ENCODE measurements at places on chromosomes 2 and 18. TPM values are rescaled to one million over a fixed set of nuclear protein-coding genes. Genes with fewer than 3 reads are reported as not detected.

Gene POTEJ
- total RNA-seq: 0.11 TPM

Gene FAM124B
- total RNA-seq: 17.2 TPM

Gene FBXO15
- 5.4 TPM for total RNA-seq

Gene OTOS
- 0.55 TPM for total RNA-seq

Gene SERPINB2
- total RNA-seq: 0.28 TPM

Gene SLC9A4
- 0.30 TPM for total RNA-seq

Gene SULT6B1
- not detected for total RNA-seq

Gene CYP27C1
- 1.3 TPM for total RNA-seq

Gene IL1RL2
- total RNA-seq: 2.0 TPM

Gene FEV
- not detected for total RNA-seq

Gene EDAR
- 0.69 TPM for total RNA-seq

Gene LBX2
- total RNA-seq: not detected

Gene SAP130
- 6.8 TPM for total RNA-seq

- no peaks in the 10 kb centered on the region for H3K4me1 ChIP-seq
- no peaks in the 10 kb centered on the region for H3K36me3 ChIP-seq
- no peak for DNase-seq
- H3K27ac ChIP-seq: no peak overlapping the region
- H3K27me3 ChIP-seq: no peaks in the 10 kb centered on the region
- H3K4me3 ChIP-seq: no peak overlapping the region
These were observed 190.9 kb upstream of the DOK6 start for GRCh38 chr18:69209761-69210160.

GRCh38 chr2:96857667-96858372 is at the start of gene ANKRD39:
Gene ANKRD39, minus strand, starts transcription at chr2:96858016. Its CDS starts 29 bp downstream, at chr2:96857987.
- H3K36me3 ChIP-seq: peaks cover 51% of the 10 kb centered on the region
- H3K27me3 ChIP-seq: no peaks in the 10 kb centered on the region
- peaks cover 53% of the 10 kb centered on the region for H3K4me1 ChIP-seq
- H3K27ac ChIP-seq: peak within 1 kb of the TSS; percentile 84
- peak within 1 kb of the TSS; percentile 84 for H3K4me3 ChIP-seq

DNA sequence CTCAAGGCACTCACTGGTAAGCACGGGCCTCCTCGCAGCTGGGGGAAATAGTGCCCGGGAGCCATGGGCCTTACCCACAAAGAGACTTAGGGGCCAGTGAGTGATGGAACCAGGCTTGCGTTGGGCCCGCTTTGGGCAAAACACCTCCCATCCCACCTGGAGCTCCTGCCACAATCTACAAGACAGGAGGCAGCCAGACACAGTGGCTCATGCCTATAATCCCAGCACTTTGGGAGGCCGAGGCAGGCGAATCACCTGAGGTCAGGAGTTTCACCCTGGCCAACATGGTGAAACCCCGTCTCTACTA is 88.2 kb downstream of the TFCP2L1 start:
- peaks cover 20% of the 10 kb centered on the region for H3K4me1 ChIP-seq
- no peaks in the 10 kb centered on the region for H3K36me3 ChIP-seq
- no peak overlapping the region for H3K4me3 ChIP-seq
- H3K27me3 ChIP-seq: no peaks in the 10 kb centered on the region
- DNase-seq: no peak

GRCh38 chr2:172354347-172354746 is 73.0 kb upstream of the ITGA6 start:
- H3K27ac ChIP-seq: no peak overlapping the region
- DNase-seq: no peak
- peaks cover 2% of the 10 kb centered on the region for H3K27me3 ChIP-seq
- H3K4me1 ChIP-seq: peaks cover 17% of the 10 kb centered on the region

GRCh38 chr2:121279476-121280220 is 5.4 kb downstream of the TFCP2L1 start:
- no peaks in the 10 kb centered on the region for H3K36me3 ChIP-seq
- no peak overlapping the region for H3K4me3 ChIP-seq

- H3K4me1 ChIP-seq: no peaks in the 10 kb centered on the region
- no peak for DNase-seq
- no peaks in the 10 kb centered on the region for H3K36me3 ChIP-seq
- no peak overlapping the region for H3K27ac ChIP-seq
- no peak overlapping the region for H3K4me3 ChIP-seq
These were observed 393.5 kb downstream of the SATB2 start for GRCh38 chr2:199064201-199064600.

DNA sequence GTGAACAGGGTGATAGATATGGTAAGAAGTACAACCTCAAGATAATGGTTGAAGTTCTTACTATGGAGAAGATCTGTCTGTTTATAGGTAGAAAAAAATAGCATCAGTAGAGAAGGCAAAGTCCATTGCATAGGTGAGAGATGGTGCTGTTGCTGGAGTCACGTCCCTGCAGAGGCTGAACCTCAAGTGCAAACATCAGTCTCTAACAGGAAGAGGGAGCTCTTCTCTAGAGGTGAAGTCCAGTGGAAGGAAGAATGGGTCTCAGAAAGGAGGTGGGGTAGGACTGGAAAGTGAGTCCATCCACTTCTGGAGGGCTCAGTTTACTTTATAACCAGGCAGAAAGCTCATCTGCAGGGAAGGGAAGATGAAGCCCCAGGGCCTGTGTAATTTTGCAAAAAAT is 337.7 kb downstream of the MEIS1 start:
- no peaks in the 10 kb centered on the region for H3K4me1 ChIP-seq
- no peaks in the 10 kb centered on the region for H3K27me3 ChIP-seq
- no peaks in the 10 kb centered on the region for H3K36me3 ChIP-seq
- DNase-seq: no peak
- no peak overlapping the region for H3K27ac ChIP-seq

- H3K27me3 ChIP-seq: no peaks in the 10 kb centered on the region
- H3K4me3 ChIP-seq: no peak overlapping the region
- H3K4me1 ChIP-seq: peaks cover 20% of the 10 kb centered on the region
- peaks cover 13% of the 10 kb centered on the region for H3K36me3 ChIP-seq
- no peak for DNase-seq
These were observed 95.2 kb downstream of the ZNF516 start for GRCh38 chr18:76399613-76400391.

GRCh38 chr2:133498662-133499585 is 69.3 kb downstream of the NCKAP5 start:
- no peak for DNase-seq
- no peaks in the 10 kb centered on the region for H3K36me3 ChIP-seq
- H3K27ac ChIP-seq: no peak overlapping the region
- H3K4me3 ChIP-seq: no peak overlapping the region
- H3K27me3 ChIP-seq: no peaks in the 10 kb centered on the region

DNA sequence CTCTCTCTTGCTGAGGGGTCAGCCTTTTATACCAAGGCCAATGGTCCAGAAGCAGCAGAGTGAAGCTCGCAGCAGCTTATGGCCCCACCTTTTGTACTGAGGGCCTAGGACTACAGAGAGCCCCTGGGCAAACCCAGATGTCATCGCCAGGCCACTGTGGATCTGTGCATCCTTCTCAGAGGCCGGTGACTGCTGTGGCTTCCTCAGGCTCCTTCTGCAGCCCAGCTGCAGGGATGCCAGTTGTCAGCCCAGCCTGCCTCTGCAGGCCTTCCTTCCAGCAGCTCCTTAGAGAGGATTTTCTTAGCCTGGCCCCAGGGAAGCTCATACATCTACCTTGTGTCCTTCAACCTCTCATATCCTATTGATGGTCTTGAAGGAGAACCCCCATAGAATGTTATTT is 6.5 kb upstream of the ACOXL start:
- peaks cover 4% of the 10 kb centered on the region for H3K27me3 ChIP-seq
- no peak overlapping the region for H3K27ac ChIP-seq
- no peaks in the 10 kb centered on the region for H3K4me1 ChIP-seq

DNA sequence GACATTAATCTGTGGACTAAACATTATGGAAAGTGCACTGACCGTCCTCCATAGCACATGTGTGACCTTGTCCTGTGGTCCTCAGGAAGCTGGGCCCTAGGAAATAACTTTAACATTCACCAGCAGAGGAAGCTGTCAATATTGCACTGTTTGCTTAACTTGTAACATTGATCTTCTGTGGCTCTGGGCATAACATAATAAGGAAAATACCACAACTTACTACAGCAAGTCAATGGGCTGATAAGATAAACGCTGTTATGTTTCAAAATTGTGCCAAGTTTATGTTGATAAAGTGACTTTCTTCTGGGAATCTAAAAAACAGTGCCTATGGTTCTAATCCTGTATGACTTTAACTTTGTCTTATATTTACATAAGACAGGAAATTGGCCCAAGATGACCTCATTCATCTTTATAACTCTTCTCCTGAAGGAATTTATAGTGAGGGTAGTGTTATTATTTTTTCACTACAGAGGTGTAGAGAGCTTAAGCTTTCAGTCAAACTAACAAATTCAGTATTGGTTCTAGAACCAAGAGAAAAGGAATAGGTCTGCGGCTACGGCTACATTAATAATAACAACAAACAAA is 113.7 kb upstream of the MAP4K3 start:
- H3K4me3 ChIP-seq: no peak overlapping the region
- no peak for DNase-seq
- H3K27me3 ChIP-seq: no peaks in the 10 kb centered on the region

DNA sequence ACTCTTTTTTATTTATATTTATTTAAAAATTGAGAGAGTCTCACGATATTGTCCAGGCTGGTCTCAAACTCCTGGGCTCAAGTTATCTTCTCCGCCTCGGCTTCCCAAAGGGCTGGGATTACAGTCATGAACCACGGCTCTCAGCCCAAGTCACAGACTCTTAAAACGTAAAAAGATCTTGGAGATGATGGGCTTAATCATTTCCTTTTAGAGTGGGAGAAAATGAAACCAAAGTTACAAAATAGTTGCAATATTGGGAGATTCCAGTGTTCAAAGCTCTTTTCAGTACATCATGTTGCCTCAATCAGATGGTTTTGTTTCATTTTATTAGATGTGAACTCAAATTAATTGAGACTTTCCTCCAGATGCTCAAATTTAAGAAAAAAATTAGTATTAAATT is 151.4 kb upstream of the XPO1 start:
- H3K27ac ChIP-seq: no peak overlapping the region
- peaks cover 4% of the 10 kb centered on the region for H3K4me1 ChIP-seq
- H3K36me3 ChIP-seq: no peaks in the 10 kb centered on the region
- H3K4me3 ChIP-seq: no peak overlapping the region
- H3K27me3 ChIP-seq: no peaks in the 10 kb centered on the region
- no peak for DNase-seq

GRCh38 chr18:59172664-59173249 is 33.1 kb downstream of the SEC11C start:
- no peak overlapping the region for H3K27ac ChIP-seq
- no peaks in the 10 kb centered on the region for H3K27me3 ChIP-seq
- DNase-seq: no peak
- H3K4me3 ChIP-seq: no peak overlapping the region

- no peak overlapping the region for H3K27ac ChIP-seq
- DNase-seq: no peak
- no peak overlapping the region for H3K4me3 ChIP-seq
These were observed 337.5 kb downstream of the HRH4 start for GRCh38 chr18:24797981-24798380.
